ENCODE measurements at places on chromosomes 3 and 15.
A peak's percentile ranks its signal among the peaks of the same experiment; 100 is the strongest.

DNA sequence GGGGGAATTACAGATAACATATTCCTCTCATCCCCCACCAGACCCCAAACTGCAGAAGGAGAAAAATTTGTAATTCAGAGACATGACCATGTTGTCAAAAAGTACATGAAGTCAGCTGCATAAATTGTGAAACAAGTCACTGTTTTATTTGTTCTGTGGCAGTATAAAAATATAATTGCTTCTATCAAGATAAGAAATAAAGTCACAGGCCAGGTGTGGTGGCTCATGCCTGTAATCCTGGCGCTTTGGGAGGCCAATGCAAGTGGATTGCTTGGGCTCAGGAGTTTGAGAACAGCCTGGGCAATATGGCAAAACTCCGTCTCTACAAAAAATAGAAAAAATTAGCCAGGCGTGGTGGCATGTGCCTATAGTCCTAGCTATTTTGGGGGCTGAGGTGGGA lies 87.7 kb upstream of the DPH6 start:
- no peak for DNase-seq

DNA sequence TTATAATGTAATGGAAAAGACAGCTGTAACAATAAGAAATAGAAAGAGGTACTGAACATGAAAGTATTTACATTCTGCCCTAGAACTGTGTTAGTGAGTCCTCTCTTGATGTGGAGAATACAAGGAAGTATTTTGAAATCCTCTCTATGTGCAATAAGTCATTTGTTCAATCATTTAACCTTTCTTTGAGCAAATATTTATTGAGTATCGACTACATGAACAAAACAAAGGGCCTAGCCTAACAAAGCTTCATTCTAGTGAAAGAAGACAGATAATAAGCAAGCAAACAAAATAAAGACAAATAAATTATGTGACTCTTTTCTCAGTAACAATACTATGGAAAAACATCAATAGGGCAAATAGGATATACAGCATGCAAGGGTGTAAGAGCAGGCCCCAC lies 354.9 kb upstream of the ATP11B start:
- DNase-seq, result no peak

GRCh38 chr15:58348095-58348812 lies 83.5 kb upstream of the LIPC start:
- peak; percentile 46 for DNase-seq

DNA sequence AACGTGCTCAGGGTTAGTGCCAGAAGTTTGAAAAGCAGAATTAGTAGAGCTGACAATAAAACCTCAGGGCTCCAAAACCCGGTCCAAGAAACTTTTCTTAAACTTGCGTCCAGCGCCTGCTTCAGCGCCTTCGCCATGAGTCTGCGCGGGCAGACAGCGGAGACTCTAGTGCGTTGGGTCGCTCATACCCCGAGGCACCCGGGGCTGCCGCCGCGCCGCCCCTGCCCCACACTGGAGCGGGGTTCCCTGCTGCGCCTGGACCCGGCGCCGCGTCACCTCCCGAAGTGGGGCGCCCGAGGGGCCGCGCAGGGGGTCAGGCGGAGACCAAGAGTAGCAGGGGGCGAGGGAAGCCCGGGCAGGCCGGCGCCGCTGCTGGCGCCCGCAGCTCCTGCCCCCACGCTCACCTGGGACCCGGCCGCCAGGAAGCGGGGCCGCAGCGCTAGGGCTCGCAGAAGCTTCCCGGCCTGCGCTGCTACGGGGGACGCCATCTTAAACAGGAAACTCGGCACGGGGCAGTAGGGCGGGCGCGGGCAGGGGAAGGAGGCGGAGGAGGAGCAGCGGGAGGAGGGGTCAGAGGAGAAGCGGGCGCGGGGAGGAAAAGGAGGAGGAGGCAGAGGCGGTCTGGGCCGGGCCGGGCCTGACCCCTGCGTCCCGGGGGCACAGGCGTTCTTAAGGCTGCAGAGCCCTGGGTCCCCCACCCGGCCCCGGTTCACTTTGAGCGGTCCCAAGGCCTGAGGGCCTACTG lies at the start of gene SUCLG2:
Gene SUCLG2, minus strand, starts transcription at position 514 of the 745 bp plus-strand sequence. Its CDS starts 26 bp downstream, at position 488.
- DNase-seq, result peak; percentile 91

- DNase-seq, result no peak
Observed at GRCh38 chr3:40008796-40009195, 199.4 kb downstream of the MYRIP start.

DNA sequence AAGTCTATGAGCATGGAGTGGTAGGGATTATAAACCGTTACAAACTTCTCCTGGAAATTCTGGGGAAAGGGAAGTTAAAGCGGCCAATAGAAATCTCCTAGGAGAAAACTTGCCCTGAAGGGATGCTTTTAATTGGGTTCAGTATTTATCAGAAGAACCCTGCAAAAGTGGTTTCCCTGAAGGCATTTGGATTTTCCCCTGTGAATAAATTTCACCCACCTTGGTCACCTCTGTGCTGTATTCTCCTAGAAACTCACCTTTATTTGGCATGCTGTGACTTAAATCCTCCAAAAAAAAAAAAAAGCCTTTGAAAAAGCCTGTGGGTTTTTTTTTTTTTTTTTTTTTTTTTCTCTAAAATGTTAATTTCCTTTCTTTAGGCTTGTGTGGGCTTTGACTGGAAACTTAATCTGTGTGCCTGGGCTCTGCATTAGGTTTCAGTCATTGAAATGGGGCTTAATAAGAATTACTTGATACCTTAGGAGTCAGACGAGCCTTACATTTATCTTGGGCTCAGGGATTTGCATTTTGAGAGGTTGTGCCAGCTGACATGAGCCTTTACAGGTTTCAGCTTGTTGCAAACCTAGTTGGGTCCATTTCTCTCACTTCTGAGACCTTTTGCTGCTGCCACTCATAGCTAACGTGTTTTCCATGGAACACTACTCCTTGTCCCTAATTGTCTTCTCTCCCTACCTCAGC lies 22.0 kb downstream of the TGFBR2 start:
- no peak for DNase-seq

DNA sequence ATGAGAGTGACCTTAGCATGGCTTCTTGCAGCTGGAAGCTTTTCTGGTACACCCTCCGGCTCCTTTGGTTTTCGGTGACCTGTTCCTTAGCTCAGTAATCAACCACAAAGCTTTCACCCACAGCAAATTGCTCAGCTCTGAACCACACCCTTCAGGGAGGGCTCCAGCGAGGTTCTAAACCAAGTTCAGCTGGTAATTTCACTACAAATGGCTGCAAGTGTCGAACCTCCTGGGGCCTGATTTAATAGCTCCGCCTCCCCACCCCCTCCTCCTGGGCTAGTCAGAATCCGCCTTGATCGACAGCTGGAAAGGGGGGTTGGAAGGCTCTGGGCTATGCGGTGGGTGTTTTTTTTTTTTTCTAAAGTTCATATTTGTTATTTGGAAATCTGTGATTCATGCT lies 150.9 kb upstream of the MCTP2 start:
- peak; percentile 9 for DNase-seq

DNA sequence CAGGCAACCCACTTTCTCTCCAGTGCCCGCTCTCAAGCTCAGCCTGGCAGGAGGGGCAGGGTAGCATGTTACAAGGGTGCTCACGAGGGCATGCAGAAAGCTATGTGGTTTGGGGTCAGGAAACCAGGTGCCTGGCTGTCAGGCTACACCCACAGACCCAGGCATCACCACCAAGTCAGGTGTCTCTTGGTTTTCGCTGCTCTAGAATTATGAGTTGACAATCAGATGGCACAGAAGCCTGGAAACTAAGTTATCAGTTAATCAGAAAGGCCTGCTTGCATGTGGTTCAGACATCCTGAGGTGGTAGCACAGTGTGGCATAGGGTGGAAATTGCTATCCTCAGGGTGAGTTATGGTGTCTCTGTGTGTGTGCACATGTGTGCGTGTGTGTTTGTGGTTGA lies 16.2 kb upstream of the CCR9 start:
- DNase-seq, result peak; percentile 38

- peak; percentile 85 for DNase-seq
Observed at GRCh38 chr3:168024537-168024941, 71.2 kb downstream of the GOLIM4 start.

DNA sequence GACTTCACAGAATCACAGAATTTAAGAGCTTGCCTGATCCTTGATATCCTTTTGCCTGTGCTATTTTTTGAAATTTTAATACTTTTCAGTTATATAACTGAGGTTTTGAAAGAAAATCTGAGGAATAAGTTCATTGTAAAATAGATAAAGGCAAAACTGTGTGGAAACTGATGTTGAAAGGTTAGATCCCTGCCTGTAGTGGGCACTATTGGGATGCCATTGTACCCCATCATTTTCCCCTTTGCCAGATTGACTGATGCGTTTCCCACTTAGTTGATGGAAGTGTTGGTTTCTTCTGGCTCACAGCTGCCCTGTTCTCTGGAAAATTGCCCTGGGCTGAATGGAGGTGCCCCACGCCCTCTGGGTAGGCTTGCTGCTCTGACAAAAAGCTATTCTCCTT lies 387.9 kb downstream of the RBMS3 start:
- no peak for DNase-seq

DNA sequence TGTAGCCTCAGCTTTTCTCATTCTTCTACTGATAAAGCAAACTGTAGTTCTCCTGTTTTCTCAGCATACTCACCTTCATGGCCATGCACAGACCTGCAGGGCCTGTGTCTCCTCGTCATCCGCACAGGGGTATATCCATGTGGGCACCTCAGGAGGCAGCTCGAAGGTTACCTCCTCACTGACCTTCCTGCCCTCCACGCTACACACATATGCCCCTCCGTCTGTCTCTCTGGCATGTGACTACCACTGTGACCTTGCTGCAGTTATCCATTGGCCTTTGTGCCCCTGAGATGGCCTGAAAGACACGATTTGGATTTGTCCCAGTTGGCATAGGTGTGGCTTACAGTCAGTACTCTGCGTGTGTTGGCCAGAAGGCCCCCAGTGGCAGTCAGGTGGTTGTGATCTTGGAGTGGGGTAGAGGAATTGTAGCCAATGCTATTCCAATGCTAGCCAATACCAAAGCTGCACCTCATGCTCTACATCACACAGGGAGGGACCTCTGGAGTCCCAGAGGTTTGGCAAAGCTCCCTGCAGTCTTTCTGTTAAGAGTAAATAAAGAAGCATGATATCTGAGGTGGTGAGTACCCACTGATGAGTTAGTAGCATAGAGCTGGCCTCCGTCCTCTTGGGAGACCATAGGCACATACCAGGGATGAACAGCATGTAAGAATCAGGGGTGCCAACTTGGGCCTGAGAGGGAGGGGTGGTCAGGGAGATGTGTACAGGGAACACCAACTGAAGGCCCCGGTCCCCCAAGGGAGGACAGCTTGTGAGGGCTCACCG lies 143.4 kb downstream of the EEFSEC start:
- DNase-seq, result no peak

GRCh38 chr15:40756938-40757337 lies 1.9 kb upstream of the RMDN3 start:
- DNase-seq, result no peak

GRCh38 chr3:100875239-100875638 lies 118.0 kb downstream of the ABI3BP start:
- DNase-seq, result no peak

- DNase-seq, result no peak
Observed at GRCh38 chr3:3038201-3038991, 71.8 kb downstream of the IL5RA start.

DNA sequence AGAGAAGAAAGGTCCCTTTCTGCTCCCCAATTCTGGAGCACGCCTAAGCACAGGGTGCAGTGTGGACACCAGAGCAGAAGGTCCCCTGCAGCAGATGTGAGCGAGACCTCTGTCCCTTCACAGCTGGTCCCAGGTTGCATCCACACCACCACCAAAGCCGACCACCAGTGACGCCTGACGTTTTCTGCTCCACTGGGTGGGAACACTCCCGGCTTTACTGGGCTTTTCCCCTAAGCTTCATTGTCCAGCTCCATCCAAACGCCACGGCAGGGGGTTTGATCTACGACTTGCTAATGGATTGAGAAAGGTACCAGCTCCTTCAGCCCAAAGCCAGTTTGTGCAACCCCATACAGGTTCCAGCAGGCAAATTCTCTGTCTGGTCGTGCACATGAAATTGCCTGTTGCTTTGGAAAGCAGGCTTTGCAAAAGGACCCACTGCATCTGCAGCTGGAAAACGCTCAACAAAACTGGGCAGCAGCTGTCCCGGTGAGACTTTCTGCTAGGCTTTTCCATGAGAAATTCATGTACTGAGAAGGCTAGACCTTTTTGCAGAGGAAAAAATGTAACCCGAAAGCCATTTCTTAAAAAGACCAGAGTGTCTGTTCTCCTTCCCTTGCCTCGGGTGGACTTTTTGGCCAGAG lies 31.1 kb downstream of the ADAMTS17 start:
- DNase-seq, result no peak

- peak; percentile 36 for DNase-seq
Observed at GRCh38 chr3:16907243-16907642, 22.5 kb downstream of the PLCL2 start.

DNA sequence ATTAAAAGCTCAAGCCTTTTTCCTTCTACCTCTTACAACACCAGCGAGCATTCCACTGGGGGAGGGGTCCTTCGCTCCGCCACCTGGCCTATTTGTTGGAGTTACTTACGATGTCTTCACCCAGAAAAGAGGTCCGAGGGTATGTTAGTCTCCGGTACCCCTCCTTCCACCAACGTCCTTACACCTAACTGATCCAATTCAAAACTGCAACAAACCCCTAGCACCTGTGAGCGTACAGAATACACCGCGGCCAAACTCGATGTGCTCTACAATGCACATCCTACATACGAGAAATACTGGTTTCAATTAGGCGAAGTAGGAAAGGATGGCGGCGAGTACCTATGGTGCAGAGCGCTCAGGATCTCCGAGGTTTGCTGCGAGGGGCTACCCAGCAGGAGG lies 944 bp downstream of the SLITRK3 start:
- no peak for DNase-seq

DNA sequence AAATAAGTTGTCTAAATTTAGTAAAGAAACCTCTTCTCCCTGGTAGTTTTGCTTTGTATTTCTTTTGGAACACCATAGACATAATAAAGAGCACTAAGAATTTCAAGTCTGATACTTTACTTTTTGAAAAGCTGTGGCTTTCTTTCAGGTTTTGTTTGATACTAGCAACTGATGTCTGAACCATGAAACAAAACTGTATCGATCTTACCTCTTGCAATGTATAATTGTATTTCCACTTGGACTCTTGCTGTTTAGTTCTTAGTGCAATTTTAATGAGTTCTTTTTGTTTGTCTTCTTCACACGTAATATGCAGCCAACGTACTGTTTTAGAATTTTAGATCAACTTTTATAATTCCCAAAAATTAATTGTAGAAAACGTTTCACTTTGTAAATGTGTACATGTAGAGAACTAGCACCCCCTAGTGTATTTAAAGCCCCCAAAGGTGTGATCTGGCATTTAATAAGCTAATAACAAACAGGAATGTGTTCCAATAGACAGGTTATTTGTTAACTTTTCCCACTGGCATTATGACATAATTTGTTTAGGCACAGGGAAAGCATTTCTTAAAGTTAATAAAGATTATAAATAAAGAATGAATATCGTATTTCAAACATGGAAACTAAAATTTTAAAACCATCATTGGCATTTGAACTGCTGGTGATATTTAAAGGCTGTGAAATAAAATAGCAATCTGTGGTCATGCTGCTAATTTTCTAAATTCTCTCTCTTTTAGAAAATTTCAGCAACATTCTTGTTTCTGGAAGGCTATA lies 289.1 kb upstream of the DNAJC19 start:
- DNase-seq, result no peak

All from activated CD4-positive, alpha-beta T cell treated with anti-CD3 and anti-CD28 coated beads, Interleukin-10, Interleukin-2, amounts not matched to agents 100 ng/mL and 50 ng/mL, durations not matched to agents 16 hours and 8 hours (primary cell).